A549 treated with GW870086 at 1 μM for 4 hours (cell line): ENCODE measurements at places on chromosomes 2 and 18. TPM values are rescaled to one million over a fixed set of nuclear protein-coding genes. Genes with fewer than 3 reads are reported as not detected.

The DSG1 gene
- not detected in 5 replicates for total RNA-seq

The ASAP2 gene
- 37.1 to 59.1 TPM (median 52.2 TPM) in 5 replicates for total RNA-seq

The STPG4 gene
- not detected in 5 replicates for total RNA-seq

The TMEM200C gene
- total RNA-seq, result not detected in 5 replicates

The MOCOS gene
- 2.8 to 4.6 TPM (median 4.4 TPM) in 5 replicates for total RNA-seq
